ENCODE measurements at places on chromosomes 11 and 22.

DNA sequence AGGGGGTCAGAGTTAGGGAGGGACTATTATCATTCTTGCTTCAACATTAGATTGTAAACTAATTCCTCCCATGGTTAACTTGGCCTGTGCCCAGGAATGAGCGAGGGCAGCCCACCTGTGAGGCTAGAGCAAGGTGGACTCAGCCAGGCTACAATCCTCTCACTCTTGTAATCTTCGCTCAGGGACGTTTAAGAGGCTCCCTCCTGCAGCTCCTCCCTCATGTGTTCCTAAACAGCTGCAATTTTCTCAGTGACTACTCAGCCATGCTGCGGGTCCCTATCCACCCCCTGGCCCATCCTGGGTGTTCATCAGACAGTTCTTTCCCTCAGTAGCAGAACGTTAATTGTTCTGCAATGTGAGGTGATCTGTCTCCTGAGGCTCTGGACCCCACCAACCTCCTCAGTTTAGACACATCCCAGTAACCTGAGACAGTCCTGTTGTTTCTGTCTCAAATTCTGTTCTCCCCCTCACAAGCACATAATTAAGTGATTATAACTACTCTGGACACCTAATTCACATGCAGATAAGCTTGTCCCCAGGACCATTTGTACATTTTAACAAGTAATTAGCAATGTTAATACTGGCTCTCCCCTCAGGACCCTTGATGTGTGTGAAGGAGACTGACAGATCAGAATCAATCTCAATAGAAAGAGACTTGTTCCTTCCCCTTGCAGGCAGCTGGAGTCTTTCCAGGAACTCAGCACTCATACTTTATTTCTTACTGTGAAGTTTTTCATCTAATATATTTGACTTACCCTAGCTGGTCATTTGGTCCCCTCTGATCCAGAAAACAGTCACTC, 337.2 kb upstream of the B3GAT1 start:
- DNase-seq: no peak

DNA sequence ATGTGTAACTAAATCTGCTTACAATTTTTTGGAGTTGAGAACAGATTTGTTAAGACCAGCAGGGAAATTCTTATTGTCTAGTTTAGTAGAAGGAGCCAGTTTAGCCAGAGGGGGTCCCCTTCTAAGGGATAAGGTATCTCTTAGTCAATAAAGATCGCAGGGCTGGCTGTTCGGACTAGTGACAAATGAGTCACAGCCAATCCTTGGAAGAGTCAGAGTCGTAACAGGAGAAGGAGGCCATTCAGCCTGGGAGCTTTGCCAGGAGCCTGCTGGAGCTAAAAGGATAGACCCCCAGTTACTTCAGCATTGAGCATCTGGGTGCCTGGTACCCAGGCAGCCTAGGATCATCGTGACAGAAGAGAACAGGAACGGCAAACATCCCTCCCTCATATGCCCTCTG, 191.6 kb upstream of the ARHGAP20 start:
- no peak for DNase-seq

DNA sequence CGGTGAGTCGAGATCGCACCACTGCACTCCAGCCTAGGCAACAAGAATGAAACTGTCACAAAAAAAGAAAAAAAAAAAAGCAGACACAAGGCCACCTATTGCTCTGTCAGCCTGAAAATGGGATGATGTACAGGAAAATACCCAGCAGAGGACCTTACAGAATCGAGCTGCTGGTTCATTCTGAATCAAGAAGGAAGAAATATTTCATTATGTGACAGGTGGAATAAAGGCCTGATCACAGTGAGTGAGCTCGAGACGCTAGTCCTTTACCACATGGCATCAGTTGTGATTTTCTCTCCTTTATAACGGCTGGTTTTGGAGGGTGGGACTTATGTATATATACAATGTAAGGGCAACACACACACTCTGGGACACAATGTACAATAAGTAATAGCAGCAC, 340.0 kb downstream of the LARGE1 start:
- DNase-seq: no peak

GRCh38 chr11:61019037-61019831, 47.8 kb downstream of the CD6 start:
- DNase-seq: no peak

- no peak for DNase-seq
Measured at GRCh38 chr11:124172599-124172998, 10.5 kb upstream of the OR10D3 start.

DNA sequence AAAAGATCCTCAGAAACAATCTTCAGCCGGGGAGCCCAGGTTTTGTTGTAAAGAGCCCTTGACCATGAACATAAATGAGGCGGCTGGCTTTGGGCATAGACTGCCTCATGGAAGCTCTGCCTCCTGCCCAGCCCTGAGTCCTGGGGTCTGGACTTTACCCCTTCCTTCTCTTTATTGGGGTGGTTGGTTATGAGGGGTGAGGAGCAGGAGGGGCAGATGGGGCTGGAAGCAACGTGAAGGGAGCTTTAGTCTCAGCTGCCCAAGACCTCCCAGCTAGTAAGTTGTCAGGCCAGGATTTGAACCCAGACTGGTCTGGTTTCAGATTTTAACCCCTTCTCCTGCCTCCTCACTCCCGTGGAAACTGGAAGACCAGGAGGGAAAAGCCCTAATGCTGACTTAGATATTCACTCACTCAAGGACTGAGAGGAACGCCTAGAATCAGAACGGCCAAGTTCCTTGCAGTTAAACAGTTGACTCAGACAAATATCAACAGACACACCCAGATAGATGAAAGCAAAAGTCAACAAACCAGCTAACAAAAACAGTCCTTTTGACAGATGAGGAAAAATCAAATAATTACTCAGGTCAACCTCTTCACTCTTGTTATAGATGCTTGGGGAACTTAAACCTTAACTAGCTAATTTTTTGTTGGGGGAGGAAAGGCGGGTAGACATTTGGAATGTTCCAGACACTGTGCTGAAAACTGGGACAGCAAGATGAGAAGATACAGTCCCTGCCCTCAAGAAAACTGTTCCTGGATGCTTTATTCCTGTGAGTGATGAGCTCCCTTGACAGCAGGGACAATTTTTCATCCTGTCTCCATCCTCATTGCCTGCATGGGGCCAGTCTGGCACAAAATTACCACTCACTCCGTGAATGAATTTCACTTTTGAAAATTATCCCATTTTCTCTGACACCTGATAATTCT, 20.8 kb upstream of the ARRB1 start:
- no peak for DNase-seq

DNA sequence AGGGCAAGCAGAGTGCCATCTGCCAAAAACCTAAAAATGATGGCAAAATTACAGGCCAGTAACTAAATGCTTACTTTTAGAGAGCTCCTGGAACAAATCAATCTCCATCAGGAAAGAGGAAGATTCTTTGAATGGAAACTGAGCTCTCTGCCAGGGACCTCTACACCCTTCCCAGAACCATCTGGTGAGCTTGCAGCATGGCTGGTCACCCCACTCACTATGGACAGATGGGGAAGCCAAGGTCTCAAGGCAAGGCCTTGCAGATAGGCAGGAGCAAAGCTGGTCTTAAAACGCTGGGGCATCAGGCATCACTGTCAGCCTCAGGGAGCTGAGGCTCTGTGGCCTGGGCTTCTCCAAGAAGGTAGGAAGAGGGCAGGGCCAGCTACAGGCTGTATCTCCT, 36.2 kb downstream of the SERGEF start:
- no peak for DNase-seq

GRCh38 chr11:122139595-122139866, 23.5 kb upstream of the BLID start:
- no peak for DNase-seq

DNA sequence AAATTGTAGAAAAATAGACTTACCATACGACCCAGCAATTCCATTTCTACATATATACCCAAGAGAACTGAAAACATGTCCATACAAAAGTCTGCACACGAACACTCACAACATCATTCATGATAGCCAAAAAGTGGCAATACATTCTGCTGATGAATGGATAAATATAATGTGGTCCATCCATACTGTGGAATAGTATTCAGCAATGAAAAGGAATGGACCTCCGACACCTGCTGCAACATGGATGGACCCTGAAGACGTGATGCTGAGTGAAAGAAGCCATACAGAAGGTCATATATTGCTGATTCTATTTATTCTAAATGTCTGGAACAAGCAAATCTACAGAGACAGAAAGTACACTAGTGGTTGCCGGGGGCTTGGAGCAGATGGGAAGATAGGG, 19.2 kb downstream of the CPT1A start:
- DNase-seq: no peak

- DNase-seq: no peak
Measured at GRCh38 chr11:74438681-74439080, 28.7 kb downstream of the KCNE3 start.

- no peak for DNase-seq
Measured at GRCh38 chr22:48781391-48781790, 1046.3 kb downstream of the BRD1 start.

DNA sequence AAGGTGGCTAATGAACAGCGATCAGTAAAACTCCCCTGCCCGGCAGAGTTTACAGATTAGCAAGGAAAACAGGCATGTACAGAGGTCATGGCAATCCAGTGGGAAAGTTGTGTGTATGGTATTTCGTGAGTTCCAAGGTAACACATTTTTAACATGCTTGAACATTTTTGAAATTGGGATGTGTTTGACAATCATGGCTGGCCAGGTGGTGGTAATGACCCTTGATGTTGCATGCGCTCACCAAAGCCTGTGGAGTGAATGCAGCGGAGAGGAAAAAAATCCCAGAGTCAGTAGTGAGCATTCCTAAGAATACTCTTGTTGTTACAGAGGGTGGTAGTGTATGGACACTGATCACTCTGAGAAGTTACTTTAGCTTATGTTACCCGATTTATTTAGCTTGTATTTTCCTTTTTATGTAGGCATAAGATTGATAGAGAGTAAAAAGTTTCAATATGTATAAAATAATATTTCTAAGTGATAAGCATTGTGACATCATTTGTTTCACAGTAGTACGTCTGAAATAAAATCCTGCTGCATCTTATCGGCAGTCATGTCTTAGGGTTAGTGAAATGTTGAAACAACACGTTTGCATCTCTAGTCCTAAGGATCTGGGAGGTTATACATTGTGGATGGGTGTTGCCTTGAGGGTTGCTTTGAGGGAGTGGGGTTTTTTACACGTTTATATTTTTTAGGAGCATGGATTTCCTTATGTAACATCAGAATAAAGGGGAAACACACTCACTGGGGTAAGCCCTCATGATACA, 8.7 kb downstream of the TEAD1 start:
- no peak for DNase-seq

GRCh38 chr11:44361813-44362212, 51.9 kb upstream of the ALX4 start:
- DNase-seq: no peak

GRCh38 chr22:38923463-38924346, 33.7 kb upstream of the APOBEC3A start:
- no peak for DNase-seq

DNA sequence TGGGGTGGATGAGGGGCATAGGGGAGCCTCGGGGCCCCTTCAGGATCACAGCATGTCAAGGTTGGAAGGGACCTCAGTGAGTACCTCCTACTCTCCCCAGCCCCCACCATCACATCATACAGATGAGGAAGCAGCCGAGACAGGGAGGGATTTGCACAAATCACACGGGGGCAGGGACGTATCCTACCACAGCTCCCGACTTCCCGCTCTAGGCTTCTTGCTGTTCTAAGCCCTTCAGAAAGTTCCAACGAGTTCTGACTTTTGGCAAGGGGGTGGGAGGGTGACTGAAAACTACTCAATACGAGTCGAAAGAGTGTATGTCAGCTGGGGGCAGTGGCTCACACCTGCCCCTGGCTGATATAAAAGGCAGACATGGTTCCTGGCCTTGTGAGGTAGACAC, 4.7 kb upstream of the RAD9A start:
- DNase-seq: no peak

DNA sequence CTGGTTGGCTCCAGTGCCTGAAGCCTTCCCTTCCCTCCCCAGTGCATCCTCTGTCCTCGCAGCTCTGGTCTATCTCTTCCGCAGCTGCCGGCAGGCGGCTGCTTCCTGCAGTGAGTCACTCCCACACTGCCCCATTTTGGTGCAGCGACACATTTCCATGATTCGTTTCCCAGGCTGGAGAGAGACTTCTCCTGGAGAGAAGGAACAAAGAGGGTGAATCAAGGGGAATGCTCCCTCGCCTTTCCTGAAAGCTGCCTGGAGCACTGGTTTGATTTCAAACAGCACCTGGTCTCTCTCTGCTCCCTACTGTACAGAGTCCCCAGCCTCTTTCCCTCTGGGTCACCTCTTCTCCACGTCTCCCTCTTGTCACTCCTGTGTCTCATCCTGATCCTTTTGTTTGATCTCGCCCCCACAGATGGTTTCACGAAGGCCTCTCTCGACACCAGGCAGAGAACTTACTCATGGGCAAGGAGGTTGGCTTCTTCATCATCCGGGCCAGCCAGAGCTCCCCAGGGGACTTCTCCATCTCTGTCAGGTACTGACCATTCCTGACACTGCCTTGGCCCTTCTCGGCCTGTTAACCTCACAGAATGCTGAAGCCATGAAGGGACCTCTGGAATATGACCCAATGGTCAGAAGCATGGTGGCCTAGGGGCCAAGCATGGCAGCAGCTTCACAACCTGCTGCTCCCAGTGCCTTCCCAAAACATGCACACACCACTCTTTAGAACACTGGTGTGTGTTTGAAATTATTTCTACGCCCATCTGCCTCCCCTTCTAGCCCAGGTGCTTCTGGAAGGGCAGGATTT, at the start of gene TMA7B:
Gene TMA7B, plus strand, starts transcription at position 758 of the 808 bp plus-strand sequence. CDS start 3,978 bp downstream, outside the sequence.
- no peak for DNase-seq

- DNase-seq: no peak
Measured at GRCh38 chr11:30089921-30090320, 73.1 kb upstream of the KCNA4 start.

DNA sequence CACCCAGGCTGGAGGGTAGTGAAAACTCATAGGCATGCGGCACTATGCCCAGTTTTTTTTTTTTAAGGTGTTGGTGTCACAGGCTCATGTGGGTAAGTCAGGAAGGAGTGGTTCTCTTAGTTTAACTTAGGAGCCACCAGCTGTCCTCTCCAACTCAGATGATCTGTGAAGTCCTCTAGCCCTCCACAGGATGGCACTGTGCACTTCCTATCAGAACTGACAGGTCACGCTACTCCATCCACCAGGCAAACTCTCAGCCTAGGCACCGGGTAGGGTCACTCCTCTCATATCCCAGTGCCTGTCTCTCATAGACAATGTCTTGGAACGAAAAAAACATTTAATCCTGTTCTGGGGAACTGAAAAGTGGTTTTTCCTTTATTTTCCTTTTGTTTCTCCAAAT, 16.5 kb downstream of the NAP1L4 start:
- DNase-seq: no peak

DNA sequence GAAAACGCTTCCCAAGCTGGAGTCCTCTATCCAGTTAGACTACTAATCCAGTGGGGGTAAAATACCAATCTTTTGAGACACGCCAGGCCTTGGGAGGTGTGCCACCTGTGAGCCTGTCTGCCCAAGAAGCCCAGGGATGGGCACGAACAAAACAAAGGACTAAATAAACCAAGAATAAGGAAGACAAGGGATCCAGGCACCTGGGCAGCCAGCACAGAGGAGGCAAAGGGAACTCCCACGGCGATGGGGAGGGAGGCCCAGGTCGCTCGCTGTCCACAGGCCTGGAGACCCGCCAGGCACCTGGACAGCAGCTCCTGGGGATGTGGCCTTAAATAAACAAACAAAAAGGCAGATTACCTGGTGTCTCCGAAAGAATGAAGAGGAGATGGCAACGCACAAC, 31.4 kb downstream of the LRFN4 start:
- DNase-seq: no peak
